ENCODE measurements at places on chromosomes 16 and 17. TPM values are rescaled to one million over a fixed set of nuclear protein-coding genes. Genes with fewer than 3 reads are reported as not detected.

DNA sequence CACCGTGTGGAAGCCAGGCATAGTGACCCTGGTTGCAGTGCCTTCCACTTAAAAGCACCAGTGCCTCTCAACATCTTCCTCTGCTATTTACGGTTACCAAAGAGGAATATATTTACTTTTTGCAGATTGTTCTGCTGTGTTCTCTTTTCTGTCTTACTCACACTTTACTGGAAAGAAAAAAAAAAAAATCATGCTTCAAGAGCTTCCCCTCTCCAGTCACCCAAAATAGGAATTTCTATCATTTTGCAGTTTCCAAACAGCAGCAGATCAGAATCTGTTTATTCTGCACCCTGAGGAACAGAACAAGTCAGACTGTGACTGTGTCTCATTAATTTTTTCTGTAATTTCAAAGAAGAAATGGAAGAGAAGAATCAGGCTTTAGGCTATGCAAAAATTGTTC is 96.1 kb downstream of the KCNJ2 start:
- no peak for DNase-seq
- H3K27me3 ChIP-seq = no peaks in the 10 kb centered on the region
- no peaks in the 10 kb centered on the region for H3K4me1 ChIP-seq
- no peak overlapping the region for H3K27ac ChIP-seq
- no peak overlapping the region for H3K4me3 ChIP-seq
- H3K36me3 ChIP-seq = no peaks in the 10 kb centered on the region

DNA sequence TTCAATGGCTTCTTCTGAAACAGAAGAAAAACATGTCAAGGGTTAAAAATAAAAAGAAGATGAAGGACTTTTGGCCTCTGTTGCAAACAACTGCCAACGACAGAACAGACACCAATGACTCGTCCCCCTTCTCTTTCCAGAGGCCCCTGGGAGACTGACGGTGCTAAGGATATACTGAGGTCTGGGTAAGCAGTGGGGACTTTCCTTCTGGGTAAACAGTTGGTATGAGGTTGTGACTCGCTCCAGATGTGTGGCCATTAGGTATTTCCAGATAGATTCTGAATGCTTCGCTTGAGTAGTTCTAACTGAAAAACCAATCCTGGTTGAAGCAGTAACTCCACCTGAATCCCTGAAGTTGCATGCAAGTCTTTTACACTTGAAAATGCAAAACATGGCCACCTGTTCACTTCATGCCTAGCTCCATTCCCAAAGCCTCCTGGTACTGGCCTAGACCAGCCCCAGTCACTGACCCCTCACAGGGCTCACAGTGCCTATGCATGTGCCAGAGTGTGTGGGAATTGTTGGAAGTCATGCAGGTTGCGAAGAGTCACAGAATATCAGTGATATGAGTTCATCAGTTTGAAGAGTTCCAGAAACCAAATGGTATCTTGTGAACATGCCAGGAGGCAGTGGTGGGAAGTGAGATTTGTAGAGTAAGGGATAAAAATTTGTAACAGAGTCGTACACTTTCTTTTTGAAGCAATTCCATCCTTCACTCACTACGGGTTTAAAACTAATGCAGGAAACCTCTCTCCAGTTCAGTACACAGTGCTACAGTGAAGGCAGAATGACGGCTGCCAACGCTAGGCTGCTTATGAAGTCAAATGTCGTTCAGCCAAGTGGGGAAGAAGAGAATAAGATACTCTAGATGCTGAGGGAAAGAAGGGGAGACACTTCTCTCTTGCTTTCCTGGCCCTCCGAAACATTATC is 217.8 kb downstream of the ZFHX3 start:
- H3K36me3 ChIP-seq = no peaks in the 10 kb centered on the region
- no peak overlapping the region for H3K27ac ChIP-seq
- DNase-seq = no peak
- no peaks in the 10 kb centered on the region for H3K27me3 ChIP-seq
- peaks cover 4% of the 10 kb centered on the region for H3K4me1 ChIP-seq
- H3K4me3 ChIP-seq = no peak overlapping the region

DNA sequence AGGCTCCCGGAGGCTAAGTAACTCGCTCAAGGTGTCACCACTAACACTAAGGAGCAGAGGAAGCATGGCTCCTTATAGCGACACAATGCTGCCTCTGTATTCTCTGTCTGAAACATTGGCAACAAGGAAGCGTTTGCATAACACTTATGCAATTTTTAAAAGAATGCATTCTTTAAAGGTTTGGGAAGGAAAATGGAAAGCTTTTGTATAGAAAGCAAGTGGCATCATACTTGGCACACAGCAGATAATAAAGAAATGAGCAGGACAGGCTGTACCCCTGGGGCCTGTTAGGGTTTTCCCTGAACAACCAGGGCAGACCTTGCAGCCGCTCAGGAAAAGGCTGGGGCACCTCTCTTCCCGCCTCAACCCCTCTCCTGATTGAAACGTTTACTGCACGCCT is 36.9 kb downstream of the PPL start:
- H3K4me1 ChIP-seq = no peaks in the 10 kb centered on the region
- H3K36me3 ChIP-seq = no peaks in the 10 kb centered on the region
- no peaks in the 10 kb centered on the region for H3K27me3 ChIP-seq
- H3K4me3 ChIP-seq = no peak overlapping the region
- DNase-seq = no peak

Gene TUFM
- total RNA-seq = 427 TPM

- no peaks in the 10 kb centered on the region for H3K36me3 ChIP-seq
- peak overlapping the region; percentile 68 for H3K4me3 ChIP-seq
- DNase-seq = peak; percentile 68
- peaks cover 4% of the 10 kb centered on the region for H3K4me1 ChIP-seq
Observed at GRCh38 chr17:62704381-62704971, 77.0 kb downstream of the MRC2 start.

Gene DNAAF8
- 0.61 TPM for total RNA-seq

GRCh38 chr16:69106491-69107315 is 1.2 kb downstream of the HAS3 start:
- peak overlapping the region; percentile 54 for H3K4me3 ChIP-seq
- no peak overlapping the region for H3K27ac ChIP-seq
- H3K27me3 ChIP-seq = no peaks in the 10 kb centered on the region

Gene CTRB1
- total RNA-seq = not detected

Gene NTN3
- not detected for total RNA-seq

Gene CD300LG
- total RNA-seq = 0.32 TPM

DNA sequence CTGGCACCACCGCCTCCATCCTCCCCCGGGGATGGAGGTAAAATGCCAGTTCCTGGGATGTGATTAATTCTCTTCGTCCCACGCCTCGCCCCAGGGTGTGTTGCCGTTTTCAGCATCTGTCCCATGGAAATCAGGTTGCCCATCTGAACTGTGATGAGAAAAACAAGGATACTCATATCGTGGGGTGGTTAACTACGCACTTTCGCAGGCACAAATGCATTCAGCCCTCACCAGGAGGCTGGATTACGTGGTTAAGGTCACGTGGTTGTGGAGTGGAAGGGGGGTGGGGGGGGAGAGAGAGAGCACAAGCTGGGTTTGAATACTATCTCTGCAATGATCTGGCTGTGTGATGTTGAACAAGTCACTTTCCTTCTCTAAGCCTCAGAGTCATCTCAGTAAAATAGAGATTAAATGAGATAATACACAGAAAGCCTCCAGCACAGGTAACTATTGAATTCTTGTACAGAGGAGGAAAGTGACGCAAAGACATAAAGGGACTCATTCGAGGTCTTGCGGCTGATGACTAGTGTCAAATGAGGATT is 74.7 kb downstream of the BMERB1 start:
- H3K36me3 ChIP-seq = no peaks in the 10 kb centered on the region
- H3K27me3 ChIP-seq = no peaks in the 10 kb centered on the region
- no peak overlapping the region for H3K4me3 ChIP-seq

- DNase-seq = peak; percentile 72
- H3K27ac ChIP-seq = peak overlapping the region; percentile 59
- H3K4me1 ChIP-seq = peaks cover 31% of the 10 kb centered on the region
- H3K4me3 ChIP-seq = peak overlapping the region; percentile 37
Observed at GRCh38 chr17:42682722-42683403, 532 bp downstream of the CNTNAP1 start.

Gene DERL2
- 63.1 TPM for total RNA-seq

- peak; percentile 22 for DNase-seq
- peak within 1 kb of the TSS; percentile 20 for H3K4me3 ChIP-seq
- no peaks in the 10 kb centered on the region for H3K36me3 ChIP-seq
- H3K27ac ChIP-seq = no peak within 1 kb of the TSS
- H3K27me3 ChIP-seq = peaks cover 31% of the 10 kb centered on the region
Observed at GRCh38 chr16:22813948-22814710, at the start of gene HS3ST2. Gene HS3ST2 (plus strand): TSS chr16:22814162. CDS start chr16:22814611, 449 bp downstream.

- H3K36me3 ChIP-seq = no peaks in the 10 kb centered on the region
- no peak for DNase-seq
- H3K4me1 ChIP-seq = no peaks in the 10 kb centered on the region
- no peak overlapping the region for H3K27ac ChIP-seq
- H3K27me3 ChIP-seq = no peaks in the 10 kb centered on the region
- H3K4me3 ChIP-seq = no peak overlapping the region
Observed at GRCh38 chr16:77739559-77739892, 17.2 kb downstream of the NUDT7 start.

DNA sequence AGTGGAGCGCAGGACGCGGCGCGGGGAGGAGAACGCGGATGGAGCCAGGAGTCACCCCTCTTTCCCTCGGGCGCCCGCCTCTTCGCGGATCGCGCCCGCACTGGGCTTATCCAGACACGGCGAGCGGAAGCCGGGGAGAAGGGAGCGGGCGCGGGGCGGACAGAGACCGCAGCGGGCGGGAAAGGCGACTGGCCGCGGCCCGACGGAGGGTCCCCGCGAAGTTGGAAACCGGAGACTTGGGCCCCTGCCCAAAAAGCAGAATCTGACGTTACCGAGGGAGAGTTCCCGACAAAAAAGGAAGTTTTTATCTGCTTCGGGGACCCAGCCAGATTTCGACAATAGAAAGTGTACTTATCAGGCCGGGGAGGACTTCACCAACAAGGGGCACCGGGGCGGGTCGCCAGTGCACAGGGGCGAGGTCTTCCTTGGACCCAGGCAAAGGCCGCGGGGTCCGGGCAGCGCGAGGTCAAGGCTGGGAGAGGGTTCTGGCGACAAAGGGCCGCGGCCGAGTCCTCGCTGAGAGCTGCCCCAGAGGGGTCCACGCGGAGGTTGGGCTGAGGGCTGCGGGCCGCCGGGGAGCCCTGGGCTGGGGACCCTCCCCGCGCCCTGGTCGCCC is 519 bp downstream of the ST6GALNAC2 start:
- H3K4me3 ChIP-seq = peak overlapping the region; percentile 69
- H3K36me3 ChIP-seq = no peaks in the 10 kb centered on the region
- H3K27me3 ChIP-seq = peaks cover 25% of the 10 kb centered on the region
- H3K27ac ChIP-seq = peak overlapping the region; percentile 40
- peak; percentile 42 for DNase-seq
- no peaks in the 10 kb centered on the region for H3K4me1 ChIP-seq

DNA sequence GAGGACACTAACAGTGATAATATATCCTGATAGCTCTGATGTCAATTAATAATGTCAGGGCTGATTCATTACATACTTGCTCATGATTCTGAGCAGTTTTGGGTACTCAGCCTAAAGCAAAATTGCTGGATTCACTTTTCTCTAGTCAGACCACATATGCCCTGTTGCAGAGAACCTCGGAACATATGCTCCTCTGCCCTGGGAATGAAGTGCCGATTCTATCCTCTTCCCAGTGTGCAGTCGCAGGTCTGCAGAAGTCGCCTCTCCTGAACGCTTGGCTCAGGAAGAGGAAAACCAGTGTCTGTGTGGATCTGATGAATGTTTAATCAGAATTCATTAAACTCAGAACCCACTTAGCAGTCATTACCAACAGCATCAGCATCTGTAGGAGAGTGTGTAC is 34.5 kb downstream of the ABCC12 start:
- no peak overlapping the region for H3K27ac ChIP-seq
- H3K36me3 ChIP-seq = no peaks in the 10 kb centered on the region
- H3K4me3 ChIP-seq = no peak overlapping the region
- H3K27me3 ChIP-seq = no peaks in the 10 kb centered on the region

DNA sequence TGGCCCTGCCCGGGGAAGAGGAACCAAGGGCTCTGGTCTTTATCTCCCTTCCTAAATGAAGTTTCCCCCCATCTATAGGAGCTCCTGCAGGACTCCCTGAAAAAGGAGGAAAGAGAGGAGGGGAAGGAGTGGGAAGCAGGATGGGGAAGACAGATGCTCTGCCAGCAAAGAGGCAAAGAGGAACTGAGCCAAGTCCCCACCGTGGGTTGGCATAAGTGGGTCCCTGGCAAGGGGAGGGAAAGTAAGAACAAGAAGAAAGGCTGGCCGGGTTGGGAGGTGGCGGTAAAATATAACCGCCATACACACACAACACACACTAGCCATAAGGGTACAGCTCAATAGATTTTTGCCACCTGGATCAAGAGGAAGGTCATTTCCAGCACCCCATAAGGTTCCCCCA is 6.1 kb upstream of the EIF1 start:
- no peak overlapping the region for H3K27ac ChIP-seq
- no peaks in the 10 kb centered on the region for H3K36me3 ChIP-seq
- no peaks in the 10 kb centered on the region for H3K4me1 ChIP-seq
- DNase-seq = no peak
- H3K27me3 ChIP-seq = no peaks in the 10 kb centered on the region

- H3K4me1 ChIP-seq = no peaks in the 10 kb centered on the region
- no peak overlapping the region for H3K27ac ChIP-seq
- no peak overlapping the region for H3K4me3 ChIP-seq
- no peaks in the 10 kb centered on the region for H3K27me3 ChIP-seq
Observed at GRCh38 chr17:418421-418751, 65.8 kb upstream of the RPH3AL start.

GRCh38 chr17:4744999-4745969 is 5.6 kb upstream of the CXCL16 start:
- no peak for DNase-seq
- H3K36me3 ChIP-seq = no peaks in the 10 kb centered on the region
- no peaks in the 10 kb centered on the region for H3K27me3 ChIP-seq
- no peak overlapping the region for H3K27ac ChIP-seq
- H3K4me1 ChIP-seq = peaks cover 3% of the 10 kb centered on the region

Gene CAVIN1
- total RNA-seq = 25.2 TPM

Gene USP31
- 9.8 TPM for total RNA-seq

Gene PPP1R1B
- total RNA-seq = 350 TPM

Gene TBC1D28
- total RNA-seq = not detected

- no peak overlapping the region for H3K4me3 ChIP-seq
- H3K27ac ChIP-seq = no peak overlapping the region
- no peak for DNase-seq
Observed at GRCh38 chr16:83455716-83456115, 352.1 kb upstream of the HSBP1 start.
